Stimulated activated CD8-positive, alpha-beta memory T cell treated with anti-CD3 and anti-CD28 coated beads, Interleukin-7, amount 100 ng/mL, for 48 hours (primary cell): ENCODE measurements at places on chromosomes 7 and 10.

- DNase-seq = no peak
Observed at GRCh38 chr7:77799078-77799964, 748 bp downstream of the PHTF2 start.

DNA sequence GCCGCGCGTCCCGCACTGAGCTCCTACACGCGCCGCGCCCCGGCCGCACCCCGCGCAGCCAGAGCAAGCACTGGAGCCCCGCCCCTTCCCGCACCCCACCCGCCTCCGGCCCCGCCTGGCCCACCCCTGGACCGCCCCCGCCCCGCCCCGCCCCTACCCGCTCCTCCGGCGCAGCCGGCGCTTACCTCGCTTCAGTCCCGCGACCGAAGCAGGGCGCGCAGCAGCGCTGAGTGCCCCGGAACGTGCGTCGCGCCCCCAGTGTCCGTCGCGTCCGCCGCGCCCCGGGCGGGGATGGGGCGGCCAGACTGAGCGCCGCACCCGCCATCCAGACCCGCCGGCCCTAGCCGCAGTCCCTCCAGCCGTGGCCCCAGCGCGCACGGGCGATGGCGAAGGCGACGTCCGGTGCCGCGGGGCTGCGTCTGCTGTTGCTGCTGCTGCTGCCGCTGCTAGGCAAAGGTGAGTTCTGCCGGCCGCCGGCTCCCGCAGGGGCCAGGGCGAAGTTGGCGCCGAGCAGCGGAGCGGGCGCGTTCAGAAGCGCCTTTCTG, at the start of gene RET:
Gene RET, plus strand, starts transcription at position 194 of the 545 bp plus-strand sequence. Its CDS starts 190 bp downstream, at position 384.
- DNase-seq = peak; percentile 6

DNA sequence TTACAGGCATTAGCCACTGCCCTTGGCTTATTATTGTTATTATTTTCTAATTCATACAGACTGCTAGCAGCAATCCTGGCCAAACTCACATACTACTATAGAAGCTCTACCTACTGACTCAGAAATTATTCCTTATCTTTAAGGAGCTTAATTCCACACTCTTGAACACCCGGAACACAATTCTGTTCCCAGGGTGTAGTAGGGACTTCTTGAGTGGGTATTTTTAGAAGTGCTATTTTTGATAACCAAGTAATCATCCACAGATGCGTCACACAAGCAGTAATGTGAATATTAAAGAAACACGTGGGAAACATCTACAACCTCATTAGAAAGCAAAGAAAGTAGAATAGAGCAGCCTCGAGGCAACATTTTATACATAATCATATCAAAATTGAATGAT, 149.2 kb downstream of the PTEN start:
- DNase-seq = no peak

GRCh38 chr7:80445351-80445750, 66.5 kb downstream of the GNAT3 start:
- DNase-seq = no peak

GRCh38 chr7:78013386-78013785, 214.8 kb downstream of the PHTF2 start:
- no peak for DNase-seq

GRCh38 chr10:23065181-23065948, 30.0 kb upstream of the MSRB2 start:
- no peak for DNase-seq

- no peak for DNase-seq
Observed at GRCh38 chr10:117778241-117778640, 235.7 kb downstream of the EMX2 start.

DNA sequence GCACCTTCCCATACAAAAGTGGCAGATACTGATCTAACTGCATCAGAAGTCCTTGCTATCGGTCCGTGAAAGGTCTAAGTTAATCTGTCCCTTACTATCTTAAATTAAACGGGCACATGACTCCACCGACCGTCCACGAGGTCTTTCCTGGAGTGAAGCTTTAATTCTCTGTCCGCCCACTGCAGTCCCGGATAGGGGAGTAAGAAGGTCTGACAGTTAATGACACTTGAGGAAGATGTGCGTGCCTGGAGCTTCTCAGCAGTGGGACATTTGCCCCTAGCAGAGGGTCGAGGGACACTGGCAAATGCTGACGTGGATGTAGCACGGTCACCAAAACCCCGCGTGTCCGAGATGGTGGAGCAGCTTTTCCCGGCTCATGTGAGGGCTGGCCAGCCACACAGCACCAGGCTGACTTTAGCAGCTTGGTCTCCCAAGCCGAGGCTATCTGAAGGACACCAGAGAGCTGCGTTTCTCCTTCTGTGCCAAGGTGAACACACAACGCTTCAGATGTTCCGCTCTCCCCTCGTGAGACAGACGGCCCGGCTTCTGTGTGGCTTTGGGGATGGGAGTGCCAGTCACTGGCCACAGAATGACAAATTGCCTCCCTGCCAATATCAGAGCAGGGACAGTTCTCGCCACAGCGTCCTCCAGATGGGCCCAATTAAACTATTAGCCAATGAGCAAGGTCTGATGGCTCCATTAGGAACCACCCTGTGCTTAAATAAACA, 86.6 kb downstream of the ADARB2 start:
- no peak for DNase-seq

DNA sequence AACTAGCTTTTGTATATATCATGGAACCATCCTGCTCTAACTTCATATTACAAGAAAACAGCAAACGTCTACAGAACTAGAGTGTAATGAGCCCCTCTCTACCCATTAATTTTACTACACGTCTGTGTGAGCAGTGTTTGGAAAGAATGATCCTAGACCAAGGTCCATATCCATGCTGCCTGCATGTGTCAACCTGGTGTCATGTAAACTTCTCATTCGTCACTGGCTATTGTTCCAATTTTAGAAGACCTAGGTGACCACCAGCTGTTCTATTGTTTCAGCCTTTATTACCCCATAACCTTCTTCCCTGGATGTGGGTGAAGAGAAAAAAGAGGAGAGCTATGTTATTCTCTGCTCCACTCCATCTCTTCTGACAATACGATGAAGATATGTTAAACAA, 77.1 kb downstream of the CREM start:
- no peak for DNase-seq

GRCh38 chr7:69115788-69116187, 482.5 kb upstream of the AUTS2 start:
- no peak for DNase-seq

GRCh38 chr10:132941640-132942051, 724 bp downstream of the CFAP46 start:
- DNase-seq = no peak

DNA sequence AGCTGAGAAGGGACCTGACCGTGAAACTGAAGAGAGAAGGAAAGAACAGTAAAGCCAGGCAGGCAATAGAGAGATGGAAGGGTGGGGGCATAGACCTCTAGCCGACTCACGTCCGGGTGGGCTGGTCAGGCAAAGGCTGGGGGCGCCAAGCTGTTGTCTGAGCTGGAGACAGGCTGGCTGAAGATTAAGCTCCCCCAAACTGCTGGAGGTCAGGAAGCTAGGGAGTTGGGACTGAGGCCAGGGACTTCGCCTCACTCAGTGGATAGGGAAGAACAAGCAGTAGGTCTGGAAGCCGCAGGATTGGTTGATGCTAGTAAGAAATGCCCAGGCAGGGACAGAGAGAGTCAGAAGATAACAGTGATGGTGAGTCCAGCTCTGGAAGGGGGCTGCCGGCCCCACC, 5.3 kb downstream of the PITX3 start:
- no peak for DNase-seq

- DNase-seq = no peak
Observed at GRCh38 chr10:96873086-96873485, 41.0 kb downstream of the LCOR start.

- no peak for DNase-seq
Observed at GRCh38 chr10:132316133-132316532, 8.4 kb upstream of the STK32C start.

- DNase-seq = no peak
Observed at GRCh38 chr10:119039161-119039560, 9.6 kb downstream of the NANOS1 start.

- DNase-seq = no peak
Observed at GRCh38 chr10:14554491-14555205, 220.0 kb downstream of the FAM107B start.

DNA sequence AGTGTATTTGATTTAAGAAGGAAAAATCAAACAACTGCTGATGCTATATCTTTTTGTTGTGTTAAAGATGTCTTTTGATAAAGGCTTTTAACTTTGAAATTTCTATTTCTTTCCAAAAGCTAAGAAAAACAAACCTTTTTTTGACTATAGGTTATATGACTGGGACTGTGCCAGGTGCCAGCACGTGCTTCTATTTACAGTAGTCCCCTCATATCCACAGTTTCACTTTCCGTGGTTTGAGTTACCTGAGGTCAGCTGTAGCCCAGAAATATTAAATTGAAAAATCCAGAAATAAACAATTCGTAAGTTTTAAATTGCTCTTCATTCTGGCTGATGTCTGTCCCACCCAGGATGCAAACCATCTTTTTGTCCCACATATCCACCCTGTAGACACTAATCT, 104.3 kb downstream of the BBS9 start:
- no peak for DNase-seq

DNA sequence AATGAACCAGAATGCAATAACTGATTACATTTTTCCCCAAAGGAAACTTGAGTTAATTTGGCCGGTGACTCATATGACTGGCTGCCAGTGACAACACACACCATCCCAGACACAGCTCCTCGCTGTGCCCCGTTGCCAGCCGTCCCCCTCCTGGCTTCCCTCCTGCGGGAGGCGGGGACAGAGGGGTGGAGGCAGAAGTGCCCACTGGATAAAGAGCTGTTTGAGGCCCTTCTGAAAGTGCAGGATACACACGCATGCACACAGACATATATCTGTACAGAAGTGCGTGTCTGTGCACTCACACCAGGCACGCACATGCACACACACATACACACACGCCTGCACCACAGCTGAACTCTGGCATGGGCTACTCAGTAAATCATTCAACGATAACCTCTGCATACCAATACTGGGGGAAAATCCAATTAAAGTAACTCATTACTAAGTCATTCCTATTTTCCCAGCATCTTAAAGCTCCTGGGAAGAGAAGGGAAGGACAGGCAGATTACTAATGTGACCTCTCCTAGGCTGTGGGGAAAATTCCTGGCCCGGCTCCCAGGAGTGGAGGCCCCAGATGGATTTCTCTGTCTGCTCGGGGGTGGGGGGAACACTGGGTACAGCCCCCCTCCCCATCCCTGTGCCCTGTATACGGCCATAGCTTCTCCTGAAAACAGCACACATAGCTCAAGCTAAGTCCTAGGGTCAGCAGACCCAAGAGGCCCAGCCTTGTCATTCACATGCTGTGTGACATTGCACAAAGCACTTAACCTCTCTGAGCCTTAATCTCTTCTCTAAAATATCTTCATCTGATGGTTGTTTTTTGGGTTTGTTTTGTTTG, 52.3 kb upstream of the MYL10 start:
- no peak for DNase-seq

DNA sequence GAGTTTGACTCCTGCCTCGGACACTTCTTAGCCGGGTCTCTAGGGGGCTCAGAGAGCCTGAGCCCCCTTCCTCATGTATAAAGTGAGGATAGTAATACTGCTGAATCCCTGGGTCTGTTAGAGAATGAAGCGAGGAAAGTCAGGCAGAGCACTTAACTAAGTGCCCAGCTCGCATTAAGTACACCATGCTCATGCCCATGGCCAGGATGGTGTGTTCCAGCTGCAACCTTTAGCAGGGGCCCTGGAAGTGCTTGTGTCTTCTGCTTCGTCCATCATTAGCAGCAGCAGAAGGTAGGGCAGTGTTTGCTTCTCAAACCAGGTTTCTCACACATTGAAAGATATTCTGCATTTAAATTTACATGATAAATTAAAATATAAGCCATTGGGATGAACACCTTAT, 27.3 kb upstream of the WDFY4 start:
- DNase-seq = no peak

- no peak for DNase-seq
Observed at GRCh38 chr10:78007172-78007571, 22.1 kb downstream of the POLR3A start.

GRCh38 chr10:43250615-43251418, 16.0 kb downstream of the RASGEF1A start:
- DNase-seq = no peak

DNA sequence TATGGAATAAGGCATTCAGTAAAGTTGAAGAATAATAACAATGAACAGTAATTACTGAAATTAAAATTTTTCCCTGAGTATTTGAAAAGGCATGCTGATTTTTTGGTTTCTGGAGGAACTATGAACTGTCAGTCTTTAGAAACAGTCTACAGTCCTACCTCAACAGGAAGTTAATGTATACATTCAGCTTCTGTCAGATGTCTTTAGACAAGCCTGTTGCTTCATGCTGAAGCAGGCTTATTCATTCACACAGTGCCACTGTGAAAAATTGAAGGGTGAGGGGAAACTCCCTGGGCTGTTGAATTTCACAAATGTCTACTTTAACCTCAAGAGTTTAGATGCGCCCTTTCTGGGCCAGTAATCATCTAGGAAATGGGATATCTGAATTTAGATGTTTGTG, 3.5 kb downstream of the NRF1 start:
- DNase-seq = no peak

DNA sequence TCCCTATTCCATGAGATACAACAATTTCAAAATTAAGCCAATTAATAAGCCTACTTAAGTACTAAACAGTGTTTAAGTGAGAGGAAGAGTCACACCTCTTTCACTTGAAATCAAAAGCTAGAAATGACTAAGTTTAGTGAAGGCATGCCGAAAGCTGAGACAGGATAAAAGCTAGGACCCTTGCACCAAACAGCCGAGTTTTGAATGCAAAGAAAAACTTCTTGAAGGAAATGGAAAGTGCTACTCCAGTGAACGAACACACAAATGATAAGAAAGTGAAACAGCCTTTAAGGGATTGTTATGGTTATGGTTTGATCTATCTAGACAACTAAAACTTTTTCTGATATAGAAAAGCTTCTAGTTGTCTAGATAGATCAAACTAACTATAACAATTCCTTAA, 135.4 kb upstream of the KMT2E start:
- DNase-seq = no peak

- DNase-seq = no peak
Observed at GRCh38 chr7:6340241-6340640, 67.8 kb upstream of the CYTH3 start.

- no peak for DNase-seq
Observed at GRCh38 chr7:79157281-79157680, 296.2 kb downstream of the MAGI2 start.
